ENCODE measurements at places on chromosomes 16 and 17.
A peak's percentile ranks its signal among the peaks of the same experiment; 100 is the strongest.

- H3K4me1 ChIP-seq, result peaks cover 42% of the 10 kb centered on the region
- peak; percentile 38 for DNase-seq
- H3K27ac ChIP-seq, result no peak overlapping the region
- peak overlapping the region; percentile 53 for H3K4me3 ChIP-seq
These were observed 7.9 kb upstream of the BAHCC1 start for GRCh38 chr17:81387100-81388090.

- no peaks in the 10 kb centered on the region for H3K27me3 ChIP-seq
- no peak for DNase-seq
- no peak overlapping the region for H3K4me3 ChIP-seq
- no peak overlapping the region for H3K27ac ChIP-seq
These were observed 41.6 kb downstream of the KIAA0513 start for GRCh38 chr16:85069171-85069570.

- no peaks in the 10 kb centered on the region for H3K36me3 ChIP-seq
- no peaks in the 10 kb centered on the region for H3K27me3 ChIP-seq
- no peaks in the 10 kb centered on the region for H3K4me1 ChIP-seq
- DNase-seq, result no peak
These were observed 5.8 kb downstream of the TMEM92 start for GRCh38 chr17:50280068-50280467.

DNA sequence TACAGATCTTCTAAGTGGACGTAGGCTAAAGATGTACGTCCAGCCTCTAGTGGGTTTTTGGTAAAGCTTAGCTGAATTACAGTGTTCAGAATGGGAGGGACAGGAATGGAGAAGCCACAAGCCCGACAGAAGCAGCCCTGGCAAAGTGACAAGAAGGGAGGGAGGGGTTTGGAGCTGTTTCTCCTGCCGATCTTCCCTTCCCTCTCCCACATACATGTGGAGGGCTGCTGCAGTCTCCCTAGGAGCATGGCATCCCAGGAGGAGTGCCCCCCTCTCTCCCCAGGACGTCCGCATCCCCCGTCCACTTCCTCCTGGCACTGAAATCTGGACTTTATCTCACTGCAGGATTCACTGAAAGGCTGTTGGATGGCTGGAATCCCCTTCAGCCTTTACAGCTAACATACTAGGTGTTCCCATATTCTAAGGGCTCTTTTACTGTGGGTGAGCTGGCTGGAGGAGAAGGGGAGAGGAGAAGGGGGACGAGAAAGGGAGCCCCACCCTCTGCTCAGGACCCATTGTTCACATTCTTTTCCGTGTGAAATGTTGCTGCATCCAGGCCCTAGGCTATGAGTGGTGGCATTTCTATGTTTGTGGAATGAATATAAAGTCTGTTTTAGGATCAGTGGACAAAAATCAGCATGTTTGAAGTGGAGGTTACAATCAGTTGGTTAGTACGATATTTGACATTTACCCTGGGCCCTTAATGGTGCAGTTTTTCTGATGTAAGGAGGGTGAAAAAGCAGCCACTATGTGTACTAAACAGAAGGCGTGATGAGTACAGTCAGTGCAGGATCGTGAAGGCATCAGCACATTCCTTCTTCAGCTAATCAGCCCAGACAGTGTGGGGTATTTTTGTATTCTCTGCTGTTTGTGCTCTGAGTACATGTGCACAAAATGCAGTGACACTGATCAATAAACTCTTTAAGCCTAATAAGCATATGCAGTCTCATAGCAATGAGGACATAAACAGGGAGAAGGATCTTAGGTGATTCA lies 94.6 kb downstream of the SPECC1 start:
- H3K36me3 ChIP-seq, result peaks cover 6% of the 10 kb centered on the region
- no peaks in the 10 kb centered on the region for H3K4me1 ChIP-seq
- no peak overlapping the region for H3K4me3 ChIP-seq

Measured in natural killer cell (primary cell).